Adrenal gland (tissue), 19 donors: ENCODE measurements at places on chromosomes 3 and 15.

GRCh38 chr15:92452143-92452542, 58.5 kb downstream of the ST8SIA2 start:
- no peak for DNase-seq

DNA sequence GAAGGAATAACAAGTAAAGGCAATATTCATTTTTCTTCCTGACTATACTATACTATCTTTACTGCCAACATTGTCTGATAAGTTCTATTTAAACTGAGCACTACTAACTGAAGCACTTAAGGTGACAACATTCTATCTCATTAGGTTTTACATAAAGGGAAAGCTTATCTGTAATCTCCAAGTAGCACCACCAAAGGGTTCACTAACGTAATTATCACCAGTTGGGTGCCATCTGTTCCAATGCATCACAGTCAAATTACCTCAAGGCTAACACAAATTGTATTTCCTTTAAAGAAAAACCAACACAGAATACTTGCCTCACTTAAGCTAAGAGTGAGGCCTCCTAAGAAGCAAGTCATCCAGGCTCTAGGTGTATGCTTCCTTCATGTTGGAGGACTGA, 453.8 kb downstream of the RAP2B start:
- DNase-seq, result no peak

- no peak for DNase-seq
Measured at GRCh38 chr15:57220205-57220604, 156.1 kb upstream of the CGNL1 start.

GRCh38 chr3:46231323-46231722, 10.9 kb upstream of the CCR3 start:
- no peak for DNase-seq

GRCh38 chr3:184284696-184285095, 8.9 kb downstream of the ECE2 start:
- DNase-seq, result peak; percentile 83

DNA sequence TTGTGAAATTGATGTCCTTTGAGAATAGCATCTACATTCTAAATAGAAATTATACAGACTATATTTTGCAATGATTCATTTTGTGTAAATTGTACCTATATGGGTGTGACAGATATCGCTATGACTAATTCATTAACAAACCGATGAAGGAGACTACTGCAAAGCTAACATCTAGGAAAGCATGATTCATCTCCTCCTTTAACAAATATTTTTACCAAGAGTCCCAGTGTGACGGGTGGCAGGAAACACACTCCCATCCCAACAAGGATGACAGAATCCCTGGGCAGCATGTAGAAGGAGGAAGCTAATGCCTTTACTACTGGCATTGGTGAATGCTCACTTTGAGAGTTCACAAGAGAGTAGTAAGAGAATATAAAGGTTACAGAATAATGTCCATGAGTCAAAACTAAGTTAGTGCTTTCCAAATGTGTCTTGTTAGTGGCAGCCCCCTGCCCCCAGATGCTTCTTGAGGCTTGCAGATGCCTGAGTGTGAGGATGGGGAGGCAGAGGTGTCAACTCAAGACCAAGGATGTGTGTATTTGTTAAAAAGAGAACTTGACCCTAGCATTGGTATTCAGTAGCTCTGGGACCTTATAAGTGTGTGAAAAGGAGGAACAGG, 180.6 kb downstream of the FMN1 start:
- no peak for DNase-seq

DNA sequence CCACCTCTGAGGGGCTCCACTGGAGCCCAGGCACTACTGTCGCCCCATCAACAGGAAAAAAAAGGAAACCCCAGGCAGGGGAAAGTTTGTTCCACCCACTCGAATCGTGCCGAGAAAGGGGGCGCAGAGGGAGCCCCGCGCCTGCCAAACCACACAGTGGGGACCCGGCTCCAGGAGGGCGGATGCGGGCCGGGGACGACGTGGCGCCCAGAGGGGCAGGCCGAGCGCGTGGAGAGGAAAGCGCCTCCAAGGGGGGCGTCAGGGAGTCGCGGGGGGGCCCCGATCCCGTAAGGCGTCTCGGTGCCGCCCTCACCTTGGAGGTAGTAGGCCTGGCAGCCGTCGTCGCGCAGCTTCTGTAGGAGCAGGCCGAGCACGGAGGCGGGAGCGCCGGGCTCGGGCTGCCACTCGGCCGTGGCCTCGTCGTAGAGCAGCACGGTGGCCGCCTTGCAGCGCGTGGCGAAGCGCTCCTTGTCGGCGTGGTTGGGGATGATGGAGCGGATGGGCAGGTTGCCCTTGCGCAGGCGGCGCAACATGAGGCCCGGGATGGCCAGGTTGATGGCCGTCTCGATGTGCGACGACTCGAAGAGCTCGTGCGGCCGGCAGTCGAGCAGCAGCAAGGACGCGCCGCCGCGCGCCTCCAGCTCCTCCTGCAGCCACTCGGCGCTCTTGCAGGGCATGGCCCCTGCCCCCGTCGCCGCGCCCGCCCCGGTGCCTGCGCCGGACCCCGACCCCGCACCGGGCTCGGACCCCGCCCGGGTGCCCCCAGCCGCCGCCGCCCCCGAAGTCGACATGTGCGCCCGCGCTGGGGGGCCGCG, 627 bp downstream of the DUSP7 start:
- peak; percentile 53 for DNase-seq

DNA sequence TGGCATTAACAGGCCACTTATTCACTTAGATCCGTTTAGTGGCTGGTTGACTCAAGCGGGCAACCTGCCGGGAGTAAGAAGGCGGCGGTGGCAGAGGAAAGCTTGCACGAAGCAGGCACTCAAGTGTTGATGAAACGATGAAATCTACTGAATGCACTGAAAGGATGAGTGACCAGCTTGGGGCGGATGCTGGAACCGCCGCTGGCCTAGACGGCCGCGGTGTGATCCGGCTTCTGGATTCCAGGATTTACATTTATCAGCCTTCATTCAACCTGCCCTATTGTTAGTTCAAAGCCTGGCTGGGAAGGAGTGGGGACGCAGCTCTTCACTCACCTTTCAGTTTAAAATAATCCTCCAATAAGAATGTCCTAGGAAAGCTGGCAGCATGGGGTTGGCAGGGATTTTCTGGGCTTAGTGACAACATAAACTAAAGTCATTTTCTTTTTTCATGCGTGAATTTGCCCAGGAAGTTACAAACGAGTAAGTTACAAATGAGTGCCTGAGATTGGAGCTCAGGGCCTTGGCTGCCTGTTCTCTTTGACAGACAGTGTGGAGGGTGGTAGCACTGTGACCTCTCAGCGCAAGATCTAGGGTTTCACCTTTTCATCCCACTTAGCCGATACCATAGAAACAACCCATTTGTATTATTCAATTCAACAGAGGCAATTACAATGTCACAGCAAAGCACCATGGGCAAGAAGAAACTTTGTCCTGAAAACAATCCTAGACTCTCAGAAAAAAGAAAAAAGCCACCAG, 1.1 kb upstream of the PLCH1 start:
- DNase-seq, result peak; percentile 25

- peak; percentile 53 for DNase-seq
Measured at GRCh38 chr3:129855832-129856419, 37.6 kb downstream of the TMCC1 start.

DNA sequence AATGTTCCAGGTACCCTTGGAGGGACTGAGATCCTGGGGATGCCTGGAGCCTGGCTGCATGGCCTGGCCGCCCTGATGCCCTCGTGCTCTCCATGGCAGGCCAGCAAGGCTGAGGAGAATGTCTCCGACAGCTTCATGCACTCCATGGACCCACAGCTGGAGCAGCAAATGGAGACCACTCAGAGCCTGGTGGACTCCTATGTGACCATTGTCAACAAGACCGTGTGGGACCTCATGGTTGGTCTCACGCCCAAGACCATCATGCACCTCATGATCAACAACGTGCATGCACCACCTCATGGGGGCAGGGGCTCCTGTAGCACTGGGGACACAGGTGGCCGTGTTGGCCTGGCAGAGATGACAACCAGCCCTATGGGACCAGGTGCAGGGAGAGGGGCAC, 19.7 kb downstream of the GOLGA6A start:
- peak; percentile 11 for DNase-seq

GRCh38 chr15:62539236-62539635, 374.2 kb upstream of the C2CD4B start:
- no peak for DNase-seq

GRCh38 chr15:40327457-40327856, 4.0 kb downstream of the INAFM2 start:
- no peak for DNase-seq

DNA sequence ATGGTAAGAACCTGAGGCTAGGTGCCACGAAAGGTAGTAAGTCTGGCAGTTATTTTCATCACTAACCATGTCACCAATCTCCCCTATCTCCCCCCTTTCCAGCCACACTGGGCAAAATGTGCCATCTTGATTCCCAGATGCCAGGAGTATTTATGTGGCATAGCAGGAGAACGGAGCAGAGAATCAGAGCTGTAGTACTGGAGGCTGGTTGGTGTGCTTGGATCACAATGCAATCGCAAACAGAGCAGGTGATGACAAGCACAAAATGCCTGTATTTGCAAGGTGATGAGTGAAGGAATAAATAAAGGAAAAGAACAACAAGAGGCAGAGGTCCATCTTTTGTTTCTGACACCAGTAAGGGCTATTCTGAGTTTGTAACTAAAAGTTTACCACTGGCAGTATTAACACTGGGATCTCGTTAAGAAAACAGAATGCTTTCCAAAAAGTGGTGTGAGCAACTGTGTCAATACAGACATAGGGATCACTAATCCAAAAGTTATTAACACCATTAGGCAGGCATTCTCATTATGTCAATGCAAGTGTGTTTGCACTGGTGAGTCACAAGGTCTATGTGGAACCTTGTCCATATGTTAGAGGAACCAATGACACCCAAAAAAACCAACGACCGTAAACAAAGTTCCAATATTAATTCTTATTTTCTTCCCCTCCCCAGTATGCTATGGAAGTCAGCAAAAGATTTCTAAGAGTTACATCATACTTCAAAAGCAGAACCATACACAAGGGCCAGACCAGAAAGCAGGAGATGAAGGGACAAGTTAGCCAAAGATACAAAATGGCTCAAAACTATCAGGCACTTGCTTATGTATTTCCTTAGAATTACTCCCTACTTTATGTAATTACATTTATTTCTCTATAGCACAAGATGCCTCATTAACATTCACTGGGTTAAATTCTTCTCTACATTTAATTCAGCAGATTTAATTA, 556.6 kb downstream of the FOXP1 start:
- DNase-seq, result no peak

DNA sequence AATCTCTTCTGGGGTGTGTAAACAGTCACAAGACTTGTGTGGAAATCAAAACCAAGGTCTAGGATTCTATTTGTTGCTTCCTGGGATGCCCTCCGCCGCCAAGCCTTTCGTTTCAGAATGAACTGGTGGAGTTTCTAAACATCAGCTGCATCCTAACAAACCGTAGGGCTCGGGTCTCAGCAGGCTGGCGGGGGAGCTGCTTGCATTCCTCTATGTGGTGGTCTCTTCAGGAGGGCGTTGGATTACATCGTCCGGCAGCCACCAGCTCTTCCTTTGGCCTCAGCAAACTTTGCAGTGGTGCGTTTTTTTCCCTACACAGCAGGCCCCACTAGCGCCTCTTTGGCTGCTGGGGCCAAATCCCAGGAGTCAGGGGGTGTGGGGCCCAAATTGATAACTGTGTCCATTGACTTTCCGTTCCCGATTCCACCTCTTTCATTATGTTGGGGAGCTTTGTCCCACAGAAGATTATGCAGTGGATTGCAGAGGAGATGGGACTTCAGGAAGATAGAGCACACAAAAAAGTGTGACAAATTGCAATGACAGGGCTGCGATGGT, 390.0 kb upstream of the NR2F2 start:
- DNase-seq, result no peak

DNA sequence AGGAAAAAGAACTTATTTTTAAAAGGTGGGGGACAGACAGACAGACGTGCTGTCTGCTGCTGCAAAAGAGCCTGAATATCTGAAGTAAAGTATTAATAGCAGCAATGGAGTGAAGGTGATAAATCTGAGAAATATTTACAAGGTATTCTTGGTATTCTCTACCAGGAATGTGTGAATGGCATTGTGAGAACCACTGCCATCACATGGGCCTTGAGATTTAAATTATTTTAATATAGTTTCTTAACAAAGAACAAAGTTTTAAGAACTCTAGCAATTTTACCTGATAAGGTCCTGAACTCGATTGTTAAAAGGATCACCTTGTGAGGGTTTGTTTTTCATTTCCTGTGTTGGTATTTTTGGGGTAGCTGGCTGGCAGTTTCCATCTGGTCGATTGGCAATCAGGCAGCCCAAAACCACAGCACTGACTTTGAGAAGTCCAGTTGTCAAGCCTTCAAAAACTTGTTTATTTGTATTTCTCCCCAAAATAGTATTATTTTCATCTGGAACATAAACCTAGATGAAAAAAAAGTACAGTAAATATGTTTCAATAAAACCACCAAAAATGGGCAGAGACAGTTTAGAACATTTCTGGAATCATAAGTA, 97.3 kb downstream of the ISL2 start:
- no peak for DNase-seq

GRCh38 chr15:91890614-91891013, 37.1 kb downstream of the SLCO3A1 start:
- DNase-seq, result no peak

DNA sequence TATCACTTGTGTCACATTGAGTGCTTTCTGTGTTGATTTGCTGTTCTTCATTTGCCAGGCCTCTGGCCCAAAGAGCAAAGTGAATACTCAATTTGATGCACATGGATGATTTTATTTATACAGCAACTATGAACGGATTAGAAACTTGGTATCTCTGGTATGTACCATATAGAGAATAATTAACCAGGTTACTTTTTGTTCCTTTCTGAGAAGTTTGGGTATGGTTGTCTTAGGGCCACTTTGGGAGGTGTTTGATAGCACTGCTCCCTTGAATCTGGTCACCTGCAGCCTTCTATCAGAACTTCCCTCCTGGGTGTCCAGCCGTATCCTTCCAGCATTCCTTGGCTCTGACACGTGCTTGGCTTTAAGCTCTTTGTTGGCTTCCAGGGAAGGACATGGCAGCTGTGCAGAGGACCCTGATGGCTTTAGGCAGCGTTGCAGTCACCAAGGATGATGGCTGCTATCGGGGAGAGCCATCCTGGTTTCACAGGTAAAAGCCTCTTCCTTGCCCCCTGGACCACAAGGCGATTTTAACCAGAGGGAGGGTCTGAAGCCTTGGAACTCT, 12.7 kb downstream of the TAGLN3 start:
- no peak for DNase-seq

GRCh38 chr15:92163641-92164040, 230.0 kb upstream of the ST8SIA2 start:
- no peak for DNase-seq

DNA sequence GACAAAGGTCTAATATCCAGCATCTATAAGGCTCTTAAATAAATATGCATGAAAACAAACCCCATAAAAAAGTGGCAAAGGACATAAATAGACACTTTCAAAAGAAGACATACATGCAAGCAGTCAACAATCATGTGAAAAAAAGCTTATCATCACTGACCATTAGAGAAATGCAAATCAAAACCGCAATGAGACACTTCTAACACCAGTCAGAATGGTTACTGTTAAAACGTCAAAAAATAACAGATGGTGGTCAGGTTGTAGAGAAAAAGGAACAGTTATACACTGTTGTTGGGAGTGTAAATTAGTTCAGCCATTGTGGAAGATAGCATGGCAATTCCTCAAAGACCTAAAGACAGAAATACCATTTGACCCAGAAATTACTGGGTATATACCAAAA, 440.7 kb upstream of the KCNMB2 start:
- DNase-seq, result no peak

GRCh38 chr3:99659032-99659431, 20.6 kb downstream of the COL8A1 start:
- no peak for DNase-seq

GRCh38 chr3:30640851-30641250, 34.5 kb downstream of the TGFBR2 start:
- DNase-seq, result no peak

GRCh38 chr3:141045849-141046248, 5.3 kb upstream of the SPSB4 start:
- no peak for DNase-seq

GRCh38 chr3:86673991-86674390, 317.0 kb downstream of the VGLL3 start:
- DNase-seq, result no peak
